Kidney (tissue), 22 donors: ENCODE measurements at places on chromosomes 3 and 15.

DNA sequence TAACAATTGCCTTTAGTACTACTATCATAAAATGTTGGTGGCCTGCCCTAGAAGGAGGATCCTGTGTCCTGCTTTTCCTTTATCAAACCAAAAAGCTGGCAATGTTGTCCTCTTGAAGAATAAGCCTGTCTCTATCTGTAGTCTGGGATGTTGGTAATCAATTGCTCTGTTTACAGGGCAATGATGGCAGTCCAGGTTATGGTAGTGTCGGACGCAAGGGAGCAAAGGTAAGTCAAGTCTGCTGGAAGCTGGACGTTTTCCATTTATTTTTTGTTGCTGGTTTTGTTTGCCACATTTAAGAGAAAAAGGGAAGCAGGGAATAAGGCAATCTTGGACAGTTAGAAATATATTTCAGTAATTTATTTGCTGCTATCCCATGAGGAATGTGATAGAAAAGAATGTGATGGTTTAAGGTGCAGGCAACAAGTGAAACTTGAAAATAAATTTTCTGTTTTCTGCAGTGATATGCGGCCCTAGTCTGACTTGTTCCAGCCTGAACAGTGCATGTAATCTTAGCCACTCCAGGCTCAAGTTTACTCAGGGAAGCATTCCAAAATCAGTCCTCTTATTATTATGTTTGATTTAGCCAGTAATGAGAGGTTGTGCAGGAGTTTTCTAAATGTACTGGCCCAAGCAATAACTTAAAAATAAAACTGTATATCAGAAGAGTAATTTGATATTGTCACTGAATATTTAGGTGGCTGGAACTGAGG is 110.3 kb downstream of the COL6A6 start:
- no peaks in the 10 kb centered on the region for H3K4me1 ChIP-seq
- H3K36me3 ChIP-seq, result no peaks in the 10 kb centered on the region
- H3K4me3 ChIP-seq, result no peak overlapping the region
- no peak for DNase-seq
- no peaks in the 10 kb centered on the region for H3K27me3 ChIP-seq

DNA sequence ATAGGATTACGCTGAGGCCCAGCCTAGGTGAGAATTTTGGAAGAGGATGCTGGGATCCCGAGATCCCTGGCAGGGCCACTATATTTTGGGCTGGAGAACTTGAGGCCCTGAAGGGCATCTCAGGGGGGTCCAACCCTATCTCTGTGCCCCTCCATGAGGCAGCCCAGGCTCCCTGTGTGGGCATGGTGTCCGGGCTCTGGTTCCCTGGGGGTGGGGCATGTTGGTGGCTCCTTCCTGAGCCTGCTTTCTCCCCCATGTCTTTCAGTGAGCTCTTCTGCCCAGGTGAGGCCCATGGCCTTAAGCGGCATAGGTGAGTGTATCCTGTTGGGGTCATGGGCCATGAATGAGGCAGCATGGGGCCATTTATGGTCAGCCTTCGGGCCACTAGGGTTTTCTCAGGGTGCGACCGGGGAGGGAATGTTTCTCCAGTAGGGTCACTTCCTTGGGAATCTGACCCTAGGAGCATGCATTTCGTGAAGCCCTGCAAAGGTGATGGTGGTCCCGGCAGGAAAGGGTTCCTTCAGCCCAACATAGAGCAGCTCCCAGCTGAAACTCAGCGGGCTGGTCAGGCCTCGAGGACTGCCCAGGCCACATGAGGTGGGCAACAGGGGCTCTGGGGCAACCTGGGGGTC is 191.3 kb downstream of the UBE3A start:
- no peaks in the 10 kb centered on the region for H3K27me3 ChIP-seq
- no peaks in the 10 kb centered on the region for H3K4me1 ChIP-seq
- no peak for DNase-seq

DNA sequence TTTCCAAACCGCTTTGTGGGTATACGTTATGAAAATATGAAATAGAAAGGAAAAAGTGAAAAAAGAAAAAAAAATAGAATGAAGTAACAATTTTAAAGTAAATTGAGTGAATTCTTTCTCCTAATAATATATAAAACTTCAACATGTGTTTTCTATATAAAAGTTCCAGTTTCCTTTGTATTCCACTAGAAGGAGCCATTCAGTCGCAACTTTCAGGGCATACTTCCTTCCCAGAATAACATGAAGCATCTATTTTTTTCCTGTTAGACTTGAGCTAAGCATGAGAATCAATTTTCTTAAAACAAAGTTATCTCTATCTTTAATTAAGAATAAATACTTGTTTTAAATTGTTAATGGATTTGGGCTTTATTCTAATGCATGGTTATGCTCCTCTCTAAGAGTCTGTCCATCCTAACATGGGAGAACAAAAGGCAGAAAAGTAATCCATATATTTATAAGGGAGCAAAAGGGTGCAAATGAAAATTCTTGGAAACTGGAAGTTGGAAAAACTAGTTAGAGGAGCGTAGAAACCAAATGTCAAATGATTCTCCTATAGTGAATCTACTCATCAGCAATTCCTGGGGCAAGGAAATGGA is 16.0 kb upstream of the VGLL3 start:
- H3K4me3 ChIP-seq, result no peak overlapping the region
- DNase-seq, result no peak
- H3K36me3 ChIP-seq, result no peaks in the 10 kb centered on the region
- no peaks in the 10 kb centered on the region for H3K27me3 ChIP-seq

DNA sequence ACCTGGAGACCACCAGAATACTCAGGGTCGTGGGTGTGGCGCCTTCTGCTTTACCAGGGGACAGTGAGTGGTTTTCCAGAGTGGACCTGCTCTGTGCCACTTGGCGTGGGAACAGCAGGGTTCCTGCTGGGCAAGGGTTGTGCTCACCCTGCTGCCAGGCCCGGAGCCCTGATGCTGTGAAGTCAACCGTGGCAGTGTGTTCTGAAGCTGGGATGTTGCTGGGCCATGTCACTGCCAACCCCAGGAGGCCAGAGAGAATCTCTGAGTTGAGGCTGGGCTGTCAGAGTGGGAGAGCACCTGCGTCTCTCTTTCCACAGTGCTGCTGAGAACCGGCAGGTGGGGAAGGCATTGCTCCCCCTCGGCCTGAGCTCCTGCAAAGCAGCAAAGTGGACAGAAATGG is 48.7 kb downstream of the FBLN2 start:
- no peak overlapping the region for H3K27ac ChIP-seq
- DNase-seq, result no peak
- no peaks in the 10 kb centered on the region for H3K4me1 ChIP-seq

DNA sequence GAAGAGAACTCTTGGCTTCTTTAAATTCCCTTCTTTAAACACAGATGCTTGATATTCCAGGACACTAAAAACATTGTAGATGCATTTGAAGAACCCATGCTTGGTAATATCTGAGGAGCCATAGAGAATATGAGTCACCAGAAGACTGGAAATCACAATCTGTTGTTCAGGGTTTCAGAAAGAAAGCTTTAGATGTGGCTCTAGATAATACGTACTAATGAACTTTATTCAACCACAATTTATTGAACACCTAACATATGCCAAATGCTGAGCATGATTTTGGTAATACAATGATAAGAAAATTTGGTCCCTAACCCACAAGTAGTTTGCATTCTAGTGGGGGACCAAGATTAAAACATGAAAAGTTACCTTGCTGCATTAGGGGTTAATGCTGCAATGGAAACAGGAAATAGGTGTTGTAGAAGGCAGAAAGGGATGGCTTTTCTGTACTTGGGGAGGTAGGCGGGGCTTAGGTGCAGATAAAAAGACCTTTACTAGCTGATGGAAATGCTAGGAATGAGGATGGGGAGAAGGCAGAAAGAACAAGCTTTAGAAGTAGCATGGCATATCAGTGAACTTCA is 11.6 kb upstream of the PLD1 start:
- H3K4me1 ChIP-seq, result no peaks in the 10 kb centered on the region
- DNase-seq, result no peak
- no peaks in the 10 kb centered on the region for H3K36me3 ChIP-seq
- no peaks in the 10 kb centered on the region for H3K27me3 ChIP-seq

- DNase-seq, result no peak
- H3K4me1 ChIP-seq, result no peaks in the 10 kb centered on the region
- H3K27me3 ChIP-seq, result no peaks in the 10 kb centered on the region
- H3K27ac ChIP-seq, result no peak overlapping the region
- H3K36me3 ChIP-seq, result no peaks in the 10 kb centered on the region
These were observed 356.8 kb upstream of the ATP11B start for GRCh38 chr3:182436547-182436946.

DNA sequence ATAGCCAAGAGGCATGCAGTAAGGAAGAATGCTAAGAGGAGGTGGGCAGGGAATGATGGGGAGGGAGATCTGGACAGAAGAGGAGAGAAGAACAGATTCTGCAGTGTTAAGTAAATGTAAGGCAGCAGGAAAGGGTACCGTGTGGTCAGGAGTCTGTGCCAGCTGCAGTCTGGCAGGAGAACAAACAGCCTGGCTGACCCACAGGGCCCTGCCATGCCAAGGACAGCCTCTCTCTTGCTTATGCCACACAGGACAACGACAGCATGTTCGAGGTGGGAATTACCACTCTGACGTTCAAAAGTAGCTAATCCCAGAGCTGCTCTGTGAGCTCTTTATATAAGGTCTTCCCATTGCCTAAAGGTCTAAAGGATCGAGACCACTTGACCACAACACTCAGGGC is 31.3 kb downstream of the DAPK2 start:
- H3K27me3 ChIP-seq, result no peaks in the 10 kb centered on the region
- H3K4me3 ChIP-seq, result no peak overlapping the region
- H3K27ac ChIP-seq, result no peak overlapping the region

DNA sequence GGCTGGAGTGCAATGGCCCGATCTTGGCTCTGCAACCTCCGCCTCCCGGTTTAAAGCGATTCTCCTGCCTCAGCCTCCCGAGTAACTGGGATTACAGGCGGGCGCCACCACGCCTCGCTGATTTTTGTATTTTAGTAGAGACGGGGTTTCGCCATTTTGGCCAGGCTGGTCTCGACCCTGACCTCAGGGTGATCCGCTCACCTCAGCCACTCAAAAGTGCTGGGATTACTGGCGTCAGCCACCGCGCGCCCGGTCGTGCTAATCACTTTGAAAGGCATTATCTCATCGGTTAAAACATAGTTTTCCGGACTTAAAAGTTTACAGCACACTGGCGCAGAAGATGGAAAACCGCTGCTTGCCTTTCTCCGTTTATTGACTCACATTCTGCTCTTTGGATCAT is 27.6 kb upstream of the MTHFS start:
- DNase-seq, result peak; percentile 58
- H3K36me3 ChIP-seq, result no peaks in the 10 kb centered on the region
- H3K4me3 ChIP-seq, result no peak overlapping the region
- H3K4me1 ChIP-seq, result no peaks in the 10 kb centered on the region
- H3K27ac ChIP-seq, result no peak overlapping the region

DNA sequence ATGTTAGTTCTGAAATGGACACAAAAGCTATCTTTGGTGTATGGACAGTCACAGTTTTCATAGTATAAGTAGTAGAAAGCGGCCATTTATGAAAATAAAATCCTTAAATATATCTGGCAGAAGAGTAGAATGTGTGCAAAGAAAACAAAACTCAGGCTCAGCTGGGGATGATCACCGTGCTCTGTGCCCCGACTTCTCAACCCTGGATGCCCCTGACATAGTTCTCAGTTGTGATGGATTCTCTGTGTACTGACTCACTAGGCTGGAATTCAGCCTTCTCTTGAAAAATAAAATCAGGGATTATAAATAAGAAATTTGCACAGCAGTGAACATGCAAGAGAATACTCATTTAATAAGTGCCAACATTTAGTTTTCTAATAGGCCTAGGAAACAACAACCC is 925.1 kb upstream of the NR2F2 start:
- no peaks in the 10 kb centered on the region for H3K27me3 ChIP-seq
- H3K27ac ChIP-seq, result no peak overlapping the region
- no peak for DNase-seq
- H3K4me3 ChIP-seq, result no peak overlapping the region
- H3K4me1 ChIP-seq, result peaks cover 4% of the 10 kb centered on the region

DNA sequence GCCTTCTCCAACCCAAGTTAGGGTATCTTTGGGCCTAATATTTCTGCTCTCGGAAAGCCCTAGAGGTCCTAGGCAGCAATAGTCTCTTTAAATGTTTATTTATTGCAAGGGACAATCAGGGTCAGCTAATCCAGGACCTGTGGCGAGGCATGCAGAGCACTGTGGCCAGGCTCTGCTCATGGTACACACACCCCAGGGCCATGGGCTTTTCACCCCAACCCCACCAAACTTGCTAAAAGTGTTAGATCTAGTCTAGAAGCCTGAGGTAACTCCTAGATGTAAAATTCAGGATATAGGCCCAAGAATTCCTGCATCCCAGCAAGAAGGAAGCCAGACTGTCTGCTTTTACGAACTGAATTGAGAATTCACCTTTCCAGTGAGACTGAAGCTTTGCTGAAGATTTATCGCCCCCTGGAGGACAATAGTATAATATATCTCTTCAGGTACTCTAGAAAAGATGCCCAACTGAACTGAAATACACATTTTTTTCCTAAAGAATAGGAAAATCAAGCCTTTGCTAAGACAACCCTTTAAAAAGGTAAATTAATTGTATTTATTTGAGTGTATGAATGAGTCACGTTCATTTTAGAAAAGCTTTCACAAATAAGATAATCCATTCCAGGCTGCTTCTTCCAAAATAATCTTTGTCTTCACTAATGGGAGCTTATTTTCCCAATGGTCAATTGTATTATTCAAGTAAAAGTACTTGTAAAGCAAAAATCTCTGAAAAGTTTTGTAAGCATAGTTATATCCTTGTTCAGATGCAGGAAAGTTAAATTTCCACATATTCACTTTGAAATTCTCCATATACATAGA is 89.8 kb downstream of the LRRC3B start:
- H3K27ac ChIP-seq, result no peak overlapping the region
- H3K4me1 ChIP-seq, result no peaks in the 10 kb centered on the region
- no peaks in the 10 kb centered on the region for H3K36me3 ChIP-seq
- peak; percentile 87 for DNase-seq
- H3K4me3 ChIP-seq, result no peak overlapping the region

- H3K27ac ChIP-seq, result no peak overlapping the region
- no peak overlapping the region for H3K4me3 ChIP-seq
- H3K4me1 ChIP-seq, result peaks cover 6% of the 10 kb centered on the region
- no peaks in the 10 kb centered on the region for H3K27me3 ChIP-seq
- DNase-seq, result no peak
These were observed 19.4 kb upstream of the NFKBIZ start for GRCh38 chr3:101829874-101830273.

GRCh38 chr3:98563661-98564281 is 29.6 kb downstream of the CPOX start:
- H3K27ac ChIP-seq, result no peak overlapping the region
- no peaks in the 10 kb centered on the region for H3K36me3 ChIP-seq
- DNase-seq, result no peak
- H3K4me3 ChIP-seq, result no peak overlapping the region
- no peaks in the 10 kb centered on the region for H3K4me1 ChIP-seq

DNA sequence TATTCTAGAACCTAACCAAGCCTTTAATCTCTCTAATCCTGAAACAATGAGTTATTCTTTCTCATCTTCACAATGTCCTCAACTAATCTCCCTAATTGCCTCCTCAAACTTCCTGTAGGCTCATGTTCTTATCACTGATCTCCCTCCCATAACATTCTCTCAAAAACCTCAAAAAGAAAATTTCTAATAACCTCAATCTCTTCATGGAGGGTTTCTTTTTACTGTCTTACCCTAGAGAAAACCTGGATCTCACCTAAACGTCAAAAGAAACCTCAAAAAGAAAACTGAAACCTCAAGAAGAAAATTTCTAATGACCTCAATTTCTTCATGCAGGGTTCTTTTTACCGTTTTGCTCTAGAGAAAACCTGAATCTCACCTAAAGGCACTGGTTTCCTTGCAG is 150.2 kb downstream of the GSK3B start:
- no peak overlapping the region for H3K4me3 ChIP-seq
- no peaks in the 10 kb centered on the region for H3K27me3 ChIP-seq
- H3K36me3 ChIP-seq, result no peaks in the 10 kb centered on the region
- no peaks in the 10 kb centered on the region for H3K4me1 ChIP-seq
